ENCODE measurements at places on chromosomes 11 and 22.

DNA sequence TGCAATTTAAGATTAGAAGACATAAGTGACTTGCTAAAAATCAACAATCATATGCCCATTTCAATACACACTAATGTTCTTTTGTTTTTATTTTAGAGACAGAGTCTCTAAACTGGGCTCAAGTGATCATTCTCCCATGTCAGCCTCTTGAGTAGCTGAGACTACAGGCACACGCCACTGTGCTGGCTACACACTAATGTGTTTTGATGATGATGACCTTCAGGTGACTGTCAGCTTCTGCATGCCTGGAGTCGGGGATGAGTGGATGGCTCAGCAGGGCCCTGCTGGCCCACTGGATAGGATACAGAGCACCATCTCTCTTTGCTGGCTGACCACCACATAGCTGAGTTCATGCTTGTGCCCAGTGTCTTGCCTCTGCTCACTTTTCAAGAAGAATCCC is 27.0 kb upstream of the POU2AF1 start:
- no peak for DNase-seq

GRCh38 chr22:29255064-29255621 is 12.6 kb downstream of the RHBDD3 start:
- DNase-seq = no peak

- DNase-seq = no peak
Observed at GRCh38 chr11:22221143-22221542, 28.3 kb downstream of the ANO5 start.

GRCh38 chr11:58286249-58286648 is 18.2 kb upstream of the OR10W1 start:
- no peak for DNase-seq

DNA sequence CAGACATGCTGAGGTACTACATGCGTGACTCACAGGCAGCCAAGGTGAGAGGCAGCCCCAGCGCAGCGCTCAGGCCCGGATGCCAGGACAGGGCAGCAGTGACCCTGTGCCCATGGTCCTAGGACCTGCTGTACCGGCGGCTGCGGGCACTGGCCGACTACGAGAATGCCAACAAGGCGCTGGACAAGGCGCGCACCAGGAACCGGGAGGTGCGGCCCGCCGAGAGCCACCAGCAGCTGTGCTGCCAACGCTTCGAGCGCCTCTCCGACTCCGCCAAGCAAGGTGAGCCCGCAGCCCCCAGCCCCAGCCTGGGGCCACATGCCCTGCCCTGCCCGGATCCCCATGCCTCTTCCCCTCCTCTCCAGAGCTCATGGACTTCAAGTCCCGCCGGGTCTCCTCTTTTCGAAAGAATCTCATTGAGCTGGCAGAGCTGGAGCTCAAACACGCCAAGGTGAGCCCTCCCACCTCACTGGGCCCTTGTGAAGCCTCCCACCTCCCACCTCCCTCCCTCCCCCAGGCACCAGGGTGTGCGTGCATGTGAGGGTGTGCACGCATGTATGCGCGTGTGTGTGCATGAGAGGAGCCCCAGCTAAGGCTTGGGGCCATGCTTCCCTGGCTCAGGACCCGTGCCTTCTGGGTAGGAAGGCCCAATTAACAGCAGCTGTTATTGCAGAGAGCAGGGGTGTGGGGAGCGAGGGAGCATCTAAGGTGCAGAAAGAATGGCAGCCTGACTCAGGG is 5.3 kb downstream of the CFL1 start:
- no peak for DNase-seq

DNA sequence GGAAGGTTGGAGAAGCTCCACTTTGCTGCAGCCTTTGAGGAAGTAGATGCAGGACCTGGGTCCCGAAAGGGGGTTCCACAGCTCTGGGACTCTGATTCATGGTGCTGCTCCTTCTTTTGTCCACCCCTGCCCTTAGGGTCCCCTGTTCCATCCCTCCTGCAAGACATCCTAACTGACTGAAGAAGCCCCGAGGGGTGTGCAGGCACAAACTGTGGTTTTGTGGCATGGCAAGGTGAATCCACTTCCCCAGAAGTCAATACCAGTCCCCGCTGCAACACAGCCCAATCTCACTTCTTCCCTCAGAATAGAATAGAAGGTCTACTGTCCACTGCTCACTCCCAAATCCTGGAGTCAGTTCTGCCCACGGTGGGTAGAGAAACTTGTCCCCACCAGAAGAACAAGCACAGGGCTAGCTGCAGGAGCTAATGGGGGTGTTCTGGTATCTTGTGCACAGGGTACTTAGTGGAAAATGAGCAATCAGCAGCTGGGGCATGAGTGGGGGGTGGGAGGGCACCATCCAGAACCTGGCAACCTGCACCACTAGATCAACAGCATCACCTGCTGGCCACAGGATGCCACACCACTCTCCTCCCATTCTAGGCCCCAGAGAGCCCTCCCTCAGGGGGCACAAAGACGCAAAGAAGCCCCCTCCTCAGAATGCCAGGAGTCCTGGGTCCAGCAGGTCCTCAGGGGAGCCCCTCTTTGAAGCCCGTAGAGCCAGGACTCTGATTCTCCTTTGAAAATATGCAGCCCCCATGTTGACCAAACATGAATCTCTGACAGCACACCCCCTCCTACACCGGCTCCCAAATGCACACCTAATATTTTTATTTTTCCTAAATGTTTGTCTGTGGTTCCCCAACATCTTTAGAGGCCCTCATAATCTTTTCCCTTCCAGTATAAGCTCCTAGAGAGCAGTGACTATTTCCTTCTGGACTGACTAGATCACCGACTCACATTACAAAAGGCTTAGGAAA is 14.1 kb downstream of the SPATA19 start:
- no peak for DNase-seq

DNA sequence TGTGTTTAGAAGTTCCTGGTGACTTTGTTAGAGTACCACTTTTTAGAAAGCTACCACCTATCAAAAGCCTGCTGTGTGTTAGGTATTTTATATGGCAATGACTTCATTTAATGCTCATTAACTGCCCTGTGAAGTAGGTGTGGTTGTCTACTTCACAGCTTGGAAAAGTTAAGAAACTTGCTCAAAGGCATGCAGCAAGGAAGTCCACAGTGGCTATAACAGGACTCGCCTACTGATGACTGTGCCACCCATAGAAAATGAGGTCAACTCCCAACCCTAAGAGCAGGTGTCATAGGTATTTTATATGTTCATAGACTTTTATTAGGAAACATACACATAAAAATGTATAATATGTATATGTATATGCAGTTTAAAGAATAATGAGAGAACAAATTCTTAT is 125.2 kb upstream of the PAX6 start:
- no peak for DNase-seq

GRCh38 chr11:15800111-15800800 is 556.1 kb downstream of the SOX6 start:
- DNase-seq = no peak

DNA sequence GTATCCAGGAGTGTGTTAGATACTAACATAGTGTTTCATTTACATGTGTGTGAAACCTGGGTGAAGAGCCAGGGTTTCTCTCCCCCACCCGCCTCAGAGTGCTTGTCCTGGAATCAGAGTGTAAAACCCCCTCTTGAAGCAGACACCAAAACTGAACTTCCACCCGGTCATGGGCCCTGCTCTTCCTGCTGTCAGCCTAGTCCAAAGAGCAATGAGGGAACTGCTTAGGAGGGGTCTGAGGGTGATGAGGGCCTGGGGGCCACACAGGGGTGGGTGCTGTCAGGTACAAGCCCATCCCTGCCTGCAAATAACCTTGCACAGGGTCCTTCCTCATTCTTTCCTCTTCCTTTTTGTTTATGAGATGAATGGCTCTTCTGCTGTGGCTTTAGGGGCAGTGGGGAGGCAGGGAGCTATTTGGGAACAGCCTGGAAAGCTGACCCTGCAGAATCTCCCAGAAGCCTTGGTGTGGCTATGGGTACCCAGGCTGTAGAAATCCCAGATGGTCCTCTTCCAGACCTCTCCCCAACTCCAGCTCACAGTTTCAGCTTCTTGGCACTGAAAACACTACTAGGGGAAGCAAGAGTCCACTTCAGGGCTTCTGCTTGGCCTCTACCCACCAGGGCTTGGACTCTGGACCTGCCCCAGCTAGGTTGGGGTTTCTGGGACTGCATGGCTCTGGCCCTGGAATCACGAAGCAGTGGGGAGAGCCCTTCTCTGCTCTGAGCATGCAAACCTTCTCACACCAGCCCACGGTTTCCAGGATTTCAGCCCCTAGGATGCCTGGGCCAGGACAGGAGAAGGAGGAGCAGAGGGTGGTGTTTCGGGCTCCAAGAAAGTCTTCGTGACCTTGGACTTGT is 8.5 kb downstream of the BATF2 start:
- no peak for DNase-seq

GRCh38 chr11:113564527-113565130 is 89.4 kb upstream of the DRD2 start:
- DNase-seq = no peak

- no peak for DNase-seq
Observed at GRCh38 chr22:27317096-27317495, 484.5 kb downstream of the MN1 start.

- DNase-seq = no peak
Observed at GRCh38 chr11:69965821-69966582, 112.1 kb upstream of the ANO1 start.

- DNase-seq = no peak
Observed at GRCh38 chr11:73003088-73003487, 139.0 kb downstream of the FCHSD2 start.

DNA sequence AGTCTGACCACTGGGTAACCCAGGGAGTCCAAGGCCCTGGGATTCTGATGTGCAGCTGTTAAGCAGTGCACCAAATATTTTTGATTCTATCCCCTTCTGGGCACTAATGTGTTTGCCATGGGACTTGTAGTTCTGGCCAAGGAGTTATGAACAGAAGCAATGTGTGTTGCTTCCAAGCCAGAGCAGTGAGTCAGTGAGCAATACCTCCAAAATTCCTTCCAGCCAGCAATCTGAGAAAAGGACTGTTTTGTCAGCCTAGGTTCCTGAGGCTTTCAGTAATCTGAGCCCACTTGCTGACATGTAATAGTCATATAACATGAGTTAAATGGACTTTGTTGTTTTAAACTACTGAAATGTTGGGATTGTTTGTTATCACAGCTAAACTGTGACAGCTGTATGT is 311.4 kb downstream of the NELL1 start:
- no peak for DNase-seq

- DNase-seq = no peak
Observed at GRCh38 chr22:20155330-20156041, 4.6 kb upstream of the CCDC188 start.

GRCh38 chr11:37333345-37333744 is 735.3 kb upstream of the RAG2 start:
- DNase-seq = no peak

DNA sequence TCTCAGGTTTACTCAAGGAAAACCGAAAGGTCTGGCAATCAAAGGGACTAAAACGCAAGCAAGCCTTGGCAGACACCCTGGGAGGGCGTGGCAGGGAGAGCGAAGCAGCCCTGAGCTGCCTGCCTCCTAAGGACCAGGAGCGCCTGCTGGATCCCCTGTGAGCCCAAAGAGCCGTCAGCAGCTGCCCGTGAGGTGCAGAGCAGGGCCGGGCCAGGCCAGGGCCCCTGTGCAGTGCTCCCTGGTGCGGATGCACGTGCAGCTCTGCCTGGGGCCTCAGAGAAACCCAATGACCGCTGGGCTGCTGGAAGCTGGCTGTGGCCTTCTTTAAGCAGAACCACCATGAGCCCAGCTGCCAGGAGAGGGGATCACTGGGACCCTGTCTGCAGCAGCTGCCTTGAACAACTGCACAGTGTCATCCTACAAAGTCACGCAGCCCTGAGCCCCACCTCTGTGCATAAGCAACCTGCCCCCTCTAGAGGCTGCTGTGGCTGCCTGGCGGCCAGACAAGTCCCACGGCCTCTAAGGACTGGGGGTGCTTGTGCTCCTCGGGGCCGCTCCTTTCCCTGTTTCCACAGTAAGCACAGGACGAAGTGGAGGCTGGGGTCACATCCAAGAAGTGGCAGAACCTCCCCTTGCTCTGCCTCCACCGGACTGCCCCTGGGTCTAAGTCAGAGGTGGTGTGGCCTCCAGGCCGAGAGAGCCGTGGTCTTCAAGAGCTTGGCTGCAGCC is 29.1 kb upstream of the COMT start:
- no peak for DNase-seq

DNA sequence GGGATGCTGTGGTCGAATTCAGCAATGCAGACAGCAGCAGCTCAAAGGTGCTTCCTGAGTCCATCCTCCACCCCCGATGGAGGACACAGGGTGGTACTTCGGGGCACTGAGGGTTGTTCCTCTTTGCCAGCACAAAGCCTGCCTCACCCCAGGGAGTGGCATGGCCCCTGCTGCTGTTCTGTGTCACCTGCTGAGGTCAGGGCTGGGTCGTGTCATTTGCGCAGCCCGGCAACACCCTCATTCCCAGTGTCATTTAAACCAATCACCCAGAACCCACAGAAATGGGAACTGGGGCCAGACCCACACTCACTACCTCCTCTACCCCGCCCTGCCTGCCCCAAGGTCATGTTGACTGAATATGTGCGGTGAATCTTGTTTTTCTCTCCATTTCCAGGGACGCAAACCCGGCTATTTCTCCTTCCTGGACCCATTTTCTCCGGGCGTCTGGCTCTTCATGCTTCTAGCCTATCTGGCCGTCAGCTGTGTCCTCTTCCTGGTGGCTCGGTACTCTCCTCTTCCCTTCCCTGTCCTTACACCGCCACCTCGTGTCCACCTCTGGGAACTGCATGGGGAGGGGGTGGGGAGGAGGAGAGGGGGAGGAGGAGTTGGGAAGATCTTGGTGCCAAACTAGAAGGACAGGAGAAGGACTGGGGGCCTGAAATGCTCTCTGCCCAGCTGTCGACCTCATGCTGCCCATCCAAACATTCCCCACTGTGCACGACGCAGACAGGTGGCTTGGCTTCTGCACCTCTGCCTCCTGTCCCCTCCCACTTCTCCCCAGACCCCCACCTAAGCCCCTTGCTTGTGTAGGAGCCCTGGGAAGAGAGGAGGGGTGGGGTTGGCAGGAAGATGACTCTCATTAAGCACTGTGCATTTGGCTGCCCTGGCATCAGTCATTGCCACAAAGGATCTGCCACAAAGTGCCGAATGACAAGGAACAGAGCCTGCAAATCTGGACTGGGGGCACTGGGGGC is 71.2 kb upstream of the TBCEL start:
- DNase-seq = peak; percentile 21

- no peak for DNase-seq
Observed at GRCh38 chr22:38097557-38098409, 12.7 kb downstream of the BAIAP2L2 start.

DNA sequence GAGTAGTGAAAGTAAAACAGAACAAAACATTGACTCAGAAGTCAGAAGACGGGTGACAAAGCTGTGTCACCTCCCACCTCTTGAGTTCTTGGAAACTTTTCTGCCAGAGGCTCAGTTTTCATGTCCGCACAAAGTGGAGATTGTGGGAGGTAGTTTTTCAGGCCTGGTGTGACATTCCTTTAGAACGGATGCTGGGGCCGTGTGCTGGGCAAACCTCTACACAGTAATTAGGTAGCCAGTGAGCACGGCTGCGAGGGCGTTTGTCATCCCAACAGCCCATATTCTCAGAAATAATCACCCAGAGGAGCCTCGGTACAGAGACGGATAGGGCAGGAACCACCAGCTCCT is 1054.4 kb downstream of the TBC1D22A start:
- DNase-seq = no peak

- no peak for DNase-seq
Observed at GRCh38 chr22:25153961-25154666, 45.5 kb upstream of the CRYBB3 start.

GRCh38 chr11:124880958-124881357 is 15.7 kb downstream of the ROBO3 start:
- DNase-seq = no peak

- no peak for DNase-seq
Observed at GRCh38 chr11:64809781-64810241, 540 bp downstream of the MEN1 start.

Measured in stimulated activated CD8-positive, alpha-beta memory T cell treated with anti-CD3 and anti-CD28 coated beads, Interleukin-4, amount 100 ng/mL, for 4 hours (primary cell).